ENCODE measurements at places on chromosomes 7 and 10.
A peak's percentile ranks its signal among the peaks of the same experiment; 100 is the strongest.

- DNase-seq = no peak
These were observed 95.9 kb downstream of the CHRM2 start for GRCh38 chr7:136964347-136964746.

DNA sequence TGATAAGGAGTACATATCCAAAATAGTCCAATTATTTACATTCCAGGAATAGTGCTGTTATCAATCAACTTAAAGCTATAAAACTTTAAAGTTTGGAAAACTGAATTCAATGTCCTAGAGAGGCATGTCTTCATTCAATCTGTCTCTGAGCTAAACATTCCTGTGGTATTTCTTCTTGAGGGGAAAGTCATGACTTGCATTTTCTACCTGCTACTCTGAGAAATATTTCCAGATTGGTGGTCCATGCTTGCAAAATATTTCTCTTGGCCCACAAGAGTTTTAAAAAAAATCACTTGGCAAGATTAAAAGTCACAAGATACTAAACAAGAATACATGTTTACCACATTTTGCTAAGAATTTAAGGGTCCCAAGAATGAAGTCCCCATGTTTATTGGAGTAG lies 63.6 kb upstream of the HGF start:
- DNase-seq = no peak

- DNase-seq = peak; percentile 53
These were observed 18.7 kb downstream of the SRRM3 start for GRCh38 chr7:76220185-76221057.

DNA sequence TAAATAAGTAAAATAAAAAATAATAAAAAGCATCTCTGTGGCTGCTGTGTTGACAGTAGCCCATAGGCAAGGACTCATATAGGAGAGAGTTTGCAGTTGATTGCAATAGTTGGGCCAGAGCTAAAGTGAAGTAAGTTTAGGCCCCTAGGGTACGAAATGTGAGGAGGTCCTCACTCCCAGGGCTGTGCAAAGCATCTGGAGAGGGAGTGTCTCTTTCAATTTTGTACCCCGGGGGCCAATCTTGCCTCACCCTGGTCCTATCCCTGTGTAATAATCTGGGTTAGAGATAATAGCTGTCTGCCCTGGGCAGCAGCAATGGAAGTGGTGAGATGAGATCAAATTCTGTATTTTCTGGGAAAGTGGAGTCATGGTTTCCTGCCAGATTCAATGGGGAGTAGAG lies 365.7 kb downstream of the GATA3 start:
- DNase-seq = no peak

All from kidney (tissue), 22 donors.